ENCODE measurements at places on chromosomes 3 and 15.

GRCh38 chr3:39839484-39839883 lies 30.1 kb downstream of the MYRIP start:
- DNase-seq: no peak

GRCh38 chr3:37145611-37146010 lies 28.8 kb downstream of the LRRFIP2 start:
- no peak for DNase-seq

GRCh38 chr15:25954398-25954797 lies 91.3 kb upstream of the ATP10A start:
- DNase-seq: no peak

DNA sequence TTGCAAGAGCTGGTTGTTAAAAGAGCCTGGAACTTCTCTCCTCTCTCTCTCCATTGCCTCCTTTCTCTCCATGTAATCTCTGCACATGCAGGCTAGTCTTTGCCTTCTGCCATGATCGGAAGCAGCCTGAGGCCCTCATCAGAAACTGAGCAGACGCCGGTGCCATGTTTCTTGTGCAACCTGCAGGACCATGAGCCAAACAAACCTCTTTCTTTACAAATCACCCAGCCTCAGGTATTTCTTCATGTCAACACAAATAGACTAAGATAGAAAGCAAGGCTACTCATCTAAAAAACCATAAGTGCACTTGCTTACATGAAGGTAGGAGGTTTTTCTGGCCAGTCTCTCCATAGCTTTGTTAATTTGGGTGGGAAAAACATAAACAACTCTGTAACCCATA lies 8.7 kb downstream of the PDZRN3 start:
- DNase-seq: no peak

- DNase-seq: no peak
Observed at GRCh38 chr3:145648396-145648795, 512.6 kb downstream of the PLOD2 start.

DNA sequence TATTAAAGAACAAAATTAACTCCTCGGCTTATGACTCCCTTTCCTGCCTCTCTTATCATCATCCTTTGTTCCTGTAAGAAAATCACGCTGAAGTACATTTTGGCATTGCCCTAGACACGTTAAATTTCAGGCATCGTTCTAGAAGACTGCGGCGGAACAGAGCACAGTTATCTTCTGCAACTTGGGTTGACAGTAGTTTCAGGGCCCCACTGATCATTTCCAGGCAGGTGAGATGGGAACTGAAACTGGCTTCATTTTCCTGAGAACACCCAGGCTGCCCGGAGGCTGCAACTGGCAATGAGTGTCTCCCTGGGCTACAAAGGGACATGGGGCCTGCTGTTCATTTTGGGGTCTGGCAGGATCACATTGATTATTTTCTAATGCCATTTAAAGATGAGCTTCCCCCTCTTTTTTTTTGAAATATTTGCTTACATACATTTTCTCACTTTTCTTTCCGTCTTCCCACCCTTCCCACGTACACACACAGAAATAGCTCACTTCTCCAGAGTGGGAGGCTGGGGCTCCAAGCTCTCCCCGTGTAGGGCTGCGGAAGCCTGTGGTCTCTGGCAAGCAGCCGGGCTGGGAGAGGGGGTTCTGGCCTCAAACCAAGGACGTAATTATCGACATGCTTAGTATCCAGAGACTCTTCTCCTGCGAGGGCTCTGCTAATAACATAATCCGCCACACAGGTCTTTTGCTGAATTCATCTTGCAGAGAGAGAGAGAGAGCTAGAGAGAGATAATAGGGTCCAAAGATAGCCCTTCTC lies 267.4 kb downstream of the ABHD5 start:
- DNase-seq: no peak

DNA sequence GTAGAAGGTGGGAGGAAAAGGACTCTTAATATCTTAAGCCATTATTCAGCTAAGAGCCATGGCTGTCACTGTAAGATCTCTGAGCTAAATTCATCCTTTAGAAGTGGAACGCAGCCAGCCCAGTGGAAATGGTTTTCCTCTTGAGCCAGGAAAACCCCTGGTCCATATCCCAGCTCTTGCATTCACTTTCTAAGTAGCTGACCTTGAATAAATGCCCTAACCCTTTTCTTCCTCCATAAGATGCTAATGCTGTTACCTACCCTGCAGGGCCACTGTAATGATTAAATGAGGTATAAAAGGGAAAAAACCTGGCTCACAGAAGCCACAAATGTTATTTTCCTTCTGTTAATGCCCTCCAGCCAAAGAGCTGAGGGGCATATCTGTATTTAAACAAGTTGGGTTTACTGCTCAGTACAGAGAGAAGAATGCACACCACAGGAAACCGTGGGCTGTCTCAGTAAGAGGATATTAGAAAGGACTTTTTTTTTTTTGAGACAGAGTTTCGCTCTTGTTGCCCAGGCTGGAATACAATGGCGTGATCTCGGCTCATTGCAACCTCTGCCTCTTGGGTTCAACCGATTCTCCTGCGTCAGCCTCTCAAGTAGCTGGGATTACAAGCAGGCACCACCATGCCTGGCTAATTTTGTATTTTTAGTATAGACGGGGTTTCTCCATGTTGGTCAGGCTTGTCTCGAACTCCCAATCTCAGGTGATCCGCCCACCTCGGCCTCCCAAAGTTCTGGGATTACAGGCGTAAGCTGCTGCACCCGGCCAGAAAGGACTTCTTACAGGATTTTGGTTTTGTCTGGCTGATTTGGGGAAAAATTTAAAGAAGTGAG lies 6.8 kb downstream of the UBL7 start:
- no peak for DNase-seq

DNA sequence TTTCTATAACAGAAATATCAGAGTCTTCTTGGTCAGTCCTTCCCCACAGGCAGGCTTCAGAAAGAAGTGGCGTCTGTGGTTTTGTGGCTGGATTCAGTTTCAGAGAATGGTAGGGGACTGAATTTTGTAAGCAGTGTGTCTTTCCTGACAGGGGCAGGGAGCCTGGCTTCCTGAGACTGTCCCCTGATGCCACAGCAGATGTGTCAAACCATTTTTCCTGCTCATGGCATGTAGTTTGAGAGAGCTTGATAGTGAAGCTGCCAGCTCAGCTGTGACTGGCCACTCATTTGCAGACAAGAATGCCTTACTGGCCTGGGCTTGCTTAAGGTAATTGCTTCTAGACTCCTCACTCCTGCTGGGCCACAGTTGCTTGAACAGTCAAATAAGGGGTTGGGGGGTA lies 26.4 kb downstream of the LARS2 start:
- no peak for DNase-seq

DNA sequence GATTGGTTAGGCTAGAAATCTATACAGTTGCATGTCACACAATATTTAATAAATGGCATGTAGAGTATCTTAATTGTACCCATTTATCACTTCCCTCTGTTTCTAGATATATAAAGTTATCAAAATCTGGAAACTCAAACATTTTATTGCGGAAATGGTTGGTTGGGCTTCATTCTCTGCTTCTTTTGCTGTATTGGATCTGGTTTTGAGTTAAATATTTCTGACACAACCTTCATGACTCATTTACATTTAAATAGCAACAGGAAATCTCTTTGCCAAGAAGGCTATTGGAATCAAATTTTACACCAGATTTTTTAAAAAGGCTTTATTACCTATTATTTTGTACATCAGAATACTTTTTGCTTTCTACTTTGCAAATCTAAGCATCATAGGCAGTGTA lies 153.8 kb downstream of the EBLN2 start:
- DNase-seq: no peak

- peak; percentile 57 for DNase-seq
Observed at GRCh38 chr3:71305231-71306206, 278.0 kb downstream of the FOXP1 start.

DNA sequence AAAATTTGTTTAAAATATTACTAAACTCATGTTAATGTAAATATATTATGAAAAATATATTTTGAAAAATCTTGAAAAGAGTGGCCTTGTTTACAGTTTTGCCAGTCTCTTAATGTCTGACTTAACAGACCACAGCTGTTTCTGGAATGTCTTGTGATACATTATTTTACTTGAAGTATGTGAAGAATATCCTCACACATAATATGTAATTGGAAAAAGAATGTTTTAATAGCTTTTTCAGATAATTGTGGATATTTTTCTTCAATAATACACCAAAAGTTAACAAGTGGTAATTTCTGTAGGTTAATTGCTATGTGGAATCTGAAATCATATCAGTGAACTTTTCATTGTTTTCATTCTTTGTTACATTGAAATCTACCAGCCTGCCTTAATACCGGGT lies 101.3 kb downstream of the UBE2E2 start:
- no peak for DNase-seq

DNA sequence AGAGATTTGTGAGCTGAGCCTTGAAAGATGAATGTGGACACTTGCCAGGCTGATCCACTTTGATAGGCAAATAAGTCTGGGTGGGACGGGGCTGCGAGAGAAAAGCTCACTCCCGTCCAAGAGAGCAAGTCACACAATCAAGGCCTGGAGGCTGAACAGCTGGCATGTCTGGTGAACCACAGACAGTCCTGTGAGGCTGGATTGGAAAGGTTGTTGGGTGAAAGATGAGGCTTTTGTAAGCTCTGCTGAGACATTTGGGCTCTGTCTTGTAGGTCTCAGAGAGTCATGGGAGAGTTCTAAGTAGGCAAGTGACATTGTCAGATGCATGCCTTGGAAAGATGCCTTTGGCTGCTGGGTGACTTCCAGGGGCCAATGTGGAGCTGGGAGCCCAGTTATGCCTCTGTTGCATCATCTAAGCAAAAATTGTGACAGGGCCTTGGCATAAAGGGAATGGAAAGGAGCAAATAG lies 38.5 kb downstream of the RPLP1 start:
- peak; percentile 43 for DNase-seq

GRCh38 chr3:177894081-177894728 lies 642.0 kb upstream of the KCNMB2 start:
- DNase-seq: no peak

GRCh38 chr3:63413523-63413922 lies 135.4 kb downstream of the SYNPR start:
- no peak for DNase-seq

DNA sequence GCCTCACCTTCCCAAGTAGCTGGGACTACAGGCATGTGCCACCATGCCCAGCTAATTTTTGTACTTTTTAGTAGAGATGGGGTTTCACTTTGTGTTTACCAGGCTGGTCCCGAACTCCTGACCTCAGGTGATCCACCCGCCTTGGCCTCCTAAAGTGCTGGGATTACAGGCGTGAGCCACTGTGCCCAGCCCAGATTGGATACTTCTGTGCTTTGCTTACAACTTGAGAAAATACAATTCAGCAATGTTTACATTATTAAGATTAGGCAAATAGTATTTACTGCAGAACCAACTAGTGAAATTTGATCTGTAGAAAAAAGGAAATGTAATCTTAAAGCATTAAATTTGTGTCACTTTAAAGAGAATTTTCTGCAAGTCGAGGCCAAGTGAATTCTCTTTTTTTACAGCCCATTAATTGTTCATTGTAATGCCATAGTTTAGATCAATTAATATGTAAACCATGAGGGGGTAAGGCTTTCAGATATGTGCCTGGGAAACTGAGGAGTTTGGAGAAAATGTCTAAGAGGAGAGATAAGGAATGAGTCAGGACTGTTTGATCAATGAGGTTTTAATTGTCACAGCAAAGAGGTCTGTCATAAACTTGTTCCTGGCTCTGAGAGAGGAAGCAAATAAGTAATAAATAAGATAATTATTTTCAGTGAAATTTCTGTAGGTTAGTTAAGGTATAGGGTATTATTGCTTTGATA lies 15.3 kb downstream of the PYDC2 start:
- DNase-seq: no peak

DNA sequence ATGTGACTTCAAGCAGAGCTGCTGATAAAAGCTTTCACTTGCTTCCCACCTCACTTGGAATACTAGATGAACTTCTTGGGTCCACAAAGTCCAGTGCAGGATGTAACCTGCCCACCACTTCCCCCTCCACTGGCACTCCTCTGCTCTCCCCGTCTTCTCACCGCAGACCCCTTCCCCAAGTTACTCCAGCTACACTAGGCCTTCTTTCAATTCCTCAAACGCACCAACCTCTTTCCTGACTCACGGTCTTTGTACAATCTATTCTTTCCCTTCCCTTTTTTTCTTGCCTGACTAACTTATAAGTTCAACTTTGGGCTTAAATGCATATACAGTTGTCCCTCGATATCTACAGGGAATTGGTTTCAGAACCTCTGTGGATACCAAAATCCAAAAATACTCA lies 5.2 kb upstream of the ATP13A3 start:
- no peak for DNase-seq

- DNase-seq: no peak
Observed at GRCh38 chr3:43254125-43254524, 32.2 kb upstream of the SNRK start.

- no peak for DNase-seq
Observed at GRCh38 chr3:117486719-117487716, 777.4 kb downstream of the TUSC7 start.

DNA sequence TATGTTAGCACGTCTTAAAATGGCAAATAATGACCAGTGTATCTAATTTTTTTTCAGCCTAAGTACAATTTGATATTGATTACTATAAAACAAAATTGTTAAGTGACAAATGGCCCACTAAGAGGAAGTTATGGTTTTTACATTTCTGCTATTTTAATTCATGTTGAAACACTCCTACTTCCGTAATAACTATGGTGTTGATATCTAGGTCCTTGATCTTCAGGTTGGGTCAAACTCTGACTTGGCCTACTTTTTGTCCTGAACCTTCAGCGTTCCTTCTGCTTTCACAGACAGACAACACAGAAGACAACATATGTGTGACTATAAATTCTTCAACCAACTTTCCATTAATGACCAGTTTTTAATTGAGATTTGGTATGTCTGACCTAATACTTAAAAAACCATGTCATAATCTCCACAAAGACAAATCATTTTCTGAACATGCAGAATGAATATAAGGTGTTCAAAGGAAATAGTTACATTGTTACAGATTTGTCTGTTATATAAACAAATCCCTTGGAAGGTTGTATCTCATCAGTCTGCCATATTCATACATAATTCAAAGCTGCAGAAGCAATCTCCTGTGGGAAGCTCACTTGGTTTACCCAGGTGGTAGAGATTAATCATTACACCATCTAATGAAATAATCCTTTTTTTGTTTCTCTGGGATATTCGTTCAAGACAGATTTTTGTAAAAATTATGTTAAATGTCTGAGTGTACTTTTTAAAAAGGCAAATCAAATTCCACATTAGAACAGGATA lies 92.1 kb upstream of the TSPAN3 start:
- DNase-seq: no peak

GRCh38 chr3:72426618-72427397 lies 421.4 kb downstream of the SHQ1 start:
- DNase-seq: no peak

DNA sequence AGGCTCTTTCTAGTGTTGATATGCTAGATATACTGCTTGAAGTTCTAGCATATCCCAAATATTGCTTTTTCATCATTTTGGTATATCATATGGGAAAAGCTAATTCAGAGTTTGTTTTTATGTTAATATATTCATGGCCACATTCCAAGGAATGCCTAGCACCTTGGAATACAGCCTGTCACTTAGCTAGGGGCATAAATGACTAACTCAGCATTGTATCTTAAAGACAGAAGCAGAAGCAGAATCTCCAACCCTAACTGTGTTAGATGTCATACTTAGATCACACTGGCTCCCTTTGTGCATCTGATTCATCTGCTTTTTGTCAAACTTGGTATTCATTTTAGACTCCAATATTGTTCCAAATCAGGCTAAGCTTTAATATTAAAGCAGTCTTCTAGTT lies 130.8 kb upstream of the TSPAN3 start:
- DNase-seq: no peak

GRCh38 chr3:195802795-195803194 lies 8.9 kb downstream of the MUC4 start:
- no peak for DNase-seq

All from midbrain (tissue), 1 donor.